Stimulated activated CD8-positive, alpha-beta memory T cell treated with anti-CD3 and anti-CD28 coated beads, Interleukin-4, amount 100 ng/mL, for 1 hour (primary cell): ENCODE measurements at places on chromosomes 7 and 10.

GRCh38 chr7:25180592-25180923, 47.7 kb downstream of the NPVF start:
- DNase-seq, result no peak

DNA sequence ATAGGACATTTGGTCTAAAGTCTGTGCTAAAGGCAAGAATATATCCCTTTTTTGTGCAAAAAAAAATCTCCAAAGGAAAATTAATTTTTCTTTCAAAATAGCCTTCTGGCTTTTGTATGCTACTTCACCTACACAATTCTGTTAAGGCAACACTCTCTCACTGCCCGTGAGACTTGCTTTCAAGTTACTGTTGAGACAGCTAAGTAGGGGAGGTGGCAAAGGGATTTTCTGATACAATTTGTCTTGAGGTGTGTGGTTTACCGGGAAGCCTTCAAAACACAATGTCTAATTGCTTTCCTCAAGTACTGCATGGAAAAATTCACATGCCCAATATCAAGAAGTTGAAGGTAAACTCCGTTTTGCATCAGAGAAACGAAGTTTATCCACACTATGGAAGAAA, 50.8 kb upstream of the RSU1 start:
- no peak for DNase-seq

DNA sequence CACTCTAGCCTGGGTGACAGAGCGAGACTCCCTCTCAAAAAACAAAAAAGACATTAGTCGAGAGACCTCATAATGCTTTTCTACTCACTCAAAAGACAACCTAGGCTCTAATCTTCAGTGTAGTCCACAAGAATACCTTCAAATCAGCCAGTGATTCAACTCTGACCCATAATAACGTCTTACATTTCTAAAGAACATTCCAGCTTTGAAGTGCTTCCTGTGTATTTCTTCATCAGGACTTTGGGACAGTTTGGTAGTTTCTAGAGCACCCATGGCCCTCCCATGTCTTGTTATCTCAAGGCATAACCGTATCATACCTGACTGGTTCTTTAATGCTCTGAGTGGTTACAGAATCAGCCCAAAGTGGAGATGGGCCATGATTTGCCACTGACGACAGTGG, 221.3 kb downstream of the SKIDA1 start:
- no peak for DNase-seq

DNA sequence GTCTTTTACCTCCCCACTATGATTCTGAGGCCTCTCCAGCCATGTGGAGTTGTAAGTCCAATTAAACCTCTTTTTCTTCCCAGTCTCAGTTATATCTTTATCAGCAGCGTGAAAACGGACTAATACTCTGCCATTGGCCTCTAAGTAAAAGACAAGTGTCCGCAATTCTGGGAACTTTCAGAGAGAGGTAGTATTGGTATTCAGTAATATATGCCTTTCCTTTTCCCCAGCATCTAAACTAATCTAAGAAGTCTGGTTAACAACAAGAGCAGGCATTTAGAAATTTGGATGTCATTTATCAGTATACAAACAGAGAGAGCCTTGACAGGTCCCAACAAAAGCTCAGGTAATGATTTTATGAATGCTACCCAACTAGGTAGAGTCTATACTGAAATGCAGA, 95.2 kb downstream of the ATE1 start:
- no peak for DNase-seq

DNA sequence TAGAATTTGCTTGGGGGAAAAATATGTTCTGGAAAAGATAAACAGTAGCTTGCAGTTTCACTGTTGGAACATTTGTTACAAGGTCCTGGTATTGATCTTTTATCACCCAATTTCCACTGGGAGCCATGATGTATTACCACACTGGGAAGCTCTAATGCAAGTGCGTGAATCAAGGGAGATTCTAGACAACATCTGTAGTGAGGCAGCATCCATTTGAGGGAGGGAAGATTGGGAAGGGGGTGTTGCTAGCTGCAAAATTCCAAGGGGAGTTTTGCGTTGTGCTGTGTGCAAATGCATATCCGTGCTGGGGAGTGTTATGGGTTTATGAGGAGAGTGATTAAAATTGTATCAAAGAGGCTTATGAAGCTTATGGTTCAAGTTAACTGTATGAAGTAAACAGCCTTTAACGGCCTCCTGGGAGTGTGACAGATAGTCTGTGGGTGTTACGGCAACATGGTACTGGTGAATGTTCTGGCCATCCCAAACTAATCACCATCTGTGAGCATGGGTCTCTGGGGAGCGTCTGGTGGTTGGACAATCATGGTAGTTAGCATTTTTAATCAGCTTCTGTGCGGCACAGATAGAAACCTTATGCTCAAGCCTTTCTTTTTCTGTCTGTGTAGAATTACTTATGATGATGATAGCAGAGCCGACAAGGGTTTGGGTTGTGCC, 601.9 kb upstream of the GALNT17 start:
- no peak for DNase-seq

- DNase-seq, result no peak
Measured at GRCh38 chr10:101838416-101838970, 5.1 kb downstream of the KCNIP2 start.

- DNase-seq, result no peak
Measured at GRCh38 chr10:23343591-23344240, 881 bp downstream of the C10orf67 start.

DNA sequence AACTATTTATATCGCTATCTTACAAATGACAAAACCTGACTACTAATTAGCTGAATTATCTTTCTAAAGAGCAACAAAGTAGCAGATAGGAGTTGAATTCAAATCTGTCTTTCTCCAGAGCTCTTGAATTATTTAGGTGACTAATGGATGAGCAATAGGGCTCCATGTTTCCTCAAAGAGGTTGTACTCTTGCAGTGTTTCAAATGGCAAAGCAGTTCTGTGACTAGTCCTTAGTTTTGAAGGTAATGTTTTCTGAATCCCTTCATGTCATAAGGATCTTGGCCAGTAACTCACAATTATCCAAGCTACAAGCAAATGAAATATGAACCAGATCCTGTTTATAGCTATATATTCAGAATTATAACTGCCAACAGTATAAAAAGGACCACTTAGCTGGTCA, 999.7 kb downstream of the NRG3 start:
- no peak for DNase-seq

DNA sequence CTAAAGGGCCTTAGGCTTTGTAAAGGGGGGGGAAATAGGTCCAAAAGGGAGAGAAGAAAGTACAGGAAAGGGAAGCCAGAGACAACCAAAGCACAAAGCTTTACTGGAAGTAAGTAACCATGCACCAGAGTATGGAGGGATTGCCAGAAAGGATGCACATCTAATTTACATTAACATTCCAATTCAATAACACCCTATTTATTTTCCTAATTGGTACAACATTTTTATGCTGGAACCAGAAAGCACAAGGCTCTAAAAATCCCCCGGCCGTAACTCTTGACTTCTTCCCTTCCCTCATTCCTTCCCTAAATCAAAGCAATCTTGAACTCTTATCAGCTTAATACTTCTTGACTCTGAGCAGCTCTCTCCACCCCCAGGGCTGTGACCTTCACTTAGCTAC, 400.0 kb upstream of the CELF2 start:
- no peak for DNase-seq

DNA sequence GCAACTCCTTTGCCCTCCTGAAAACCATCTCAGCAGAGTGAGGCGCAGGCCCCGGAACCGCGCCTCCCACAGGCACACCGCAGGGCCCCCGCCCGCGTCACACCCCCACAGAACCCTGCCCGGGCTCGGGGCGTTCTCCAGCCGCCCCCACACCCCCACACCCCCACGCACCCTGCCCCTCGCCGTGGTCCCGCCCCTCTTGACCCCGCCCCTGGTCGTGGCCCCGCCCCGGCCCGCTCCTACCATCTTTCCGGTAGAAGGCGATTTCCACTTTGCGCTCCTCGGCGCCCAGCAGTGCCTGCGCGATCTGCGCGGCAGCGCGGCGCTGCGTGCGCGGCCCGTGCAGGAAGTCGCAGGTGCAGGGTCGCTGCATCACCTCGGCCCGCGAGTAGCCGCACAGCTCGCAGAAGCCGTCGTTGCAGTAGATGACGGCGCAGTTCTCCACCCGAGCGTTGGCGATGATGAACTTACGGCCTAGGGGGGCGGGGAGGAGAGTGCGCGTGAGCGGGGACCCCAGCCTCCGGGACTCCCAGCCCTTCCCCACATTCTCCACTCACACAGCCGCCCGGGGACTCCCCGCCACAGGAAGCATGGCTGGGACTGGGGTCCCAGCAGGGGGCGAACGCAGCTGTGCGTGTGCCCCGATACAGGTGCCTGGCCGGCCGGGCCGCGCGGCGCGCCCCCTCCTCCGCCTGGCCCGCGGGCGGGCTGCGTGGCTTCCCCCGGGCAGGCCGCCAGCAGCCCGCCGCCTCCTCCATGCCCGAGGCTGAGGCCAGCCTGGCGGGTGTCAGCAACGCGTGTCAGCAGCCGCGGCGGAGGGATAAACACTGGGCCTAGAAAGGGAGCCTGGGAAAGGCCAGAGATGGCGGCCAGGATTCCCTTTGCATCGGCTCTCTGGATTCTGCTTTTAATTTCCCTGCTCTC, 3.4 kb downstream of the KCNH2 start:
- peak; percentile 41 for DNase-seq

GRCh38 chr7:157676456-157677255, 339.9 kb downstream of the DNAJB6 start:
- DNase-seq, result no peak

DNA sequence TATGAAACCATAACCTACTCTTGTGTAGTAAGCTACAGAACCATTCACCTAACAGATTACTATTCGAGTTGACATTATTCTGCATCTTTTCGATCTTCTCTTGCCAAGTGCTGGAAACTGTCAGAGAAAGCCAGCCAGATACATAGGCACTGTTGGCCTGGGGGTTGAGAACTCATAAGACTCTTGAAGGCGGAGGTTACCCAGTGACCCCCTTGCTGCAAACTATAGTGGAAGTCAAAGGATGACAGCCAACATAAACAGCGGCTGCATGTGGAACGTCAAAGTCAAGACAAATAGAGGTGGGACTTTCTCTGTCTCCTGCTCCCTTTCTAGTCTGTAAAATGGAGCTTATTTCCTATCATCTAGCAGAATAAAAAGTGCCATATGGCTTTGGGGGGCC, 394.2 kb downstream of the LRMDA start:
- DNase-seq, result no peak

DNA sequence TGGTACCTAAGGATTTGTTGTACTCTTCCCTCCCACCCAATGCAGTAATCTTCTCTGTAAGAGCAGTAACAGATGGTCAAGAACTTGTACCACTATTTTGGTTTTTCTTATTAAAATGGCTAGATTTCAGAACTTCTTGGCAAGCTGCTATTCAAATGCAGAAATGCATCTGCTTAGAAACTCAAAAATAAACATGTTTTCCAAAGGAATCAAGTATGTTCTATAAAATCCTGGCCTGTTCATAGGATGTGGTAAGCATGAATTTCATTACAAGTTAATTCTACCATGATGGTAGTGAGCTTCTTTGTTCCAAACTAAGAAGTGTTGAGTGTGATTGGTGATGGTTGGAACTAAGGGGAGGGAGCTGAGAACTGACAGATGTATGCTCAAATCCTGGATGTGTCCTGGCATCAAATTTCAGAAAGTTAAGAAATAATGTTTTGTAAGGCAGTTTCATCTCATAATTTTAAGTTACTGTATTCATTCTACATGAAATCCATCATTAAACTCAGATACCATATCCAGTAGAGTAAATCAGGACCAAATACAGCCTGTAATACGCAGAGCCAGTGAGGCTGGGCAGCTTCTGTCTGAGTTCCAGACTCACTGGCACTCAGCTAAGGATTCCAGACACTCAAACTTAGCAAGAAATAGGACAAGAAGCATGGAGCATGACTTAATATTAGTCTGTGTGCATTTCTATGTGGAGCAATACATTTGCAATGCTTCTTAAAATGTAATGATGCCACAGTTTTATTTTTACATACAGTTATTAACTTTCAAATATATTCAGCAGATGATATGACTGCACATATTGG, 119.6 kb downstream of the TES start:
- DNase-seq, result no peak

DNA sequence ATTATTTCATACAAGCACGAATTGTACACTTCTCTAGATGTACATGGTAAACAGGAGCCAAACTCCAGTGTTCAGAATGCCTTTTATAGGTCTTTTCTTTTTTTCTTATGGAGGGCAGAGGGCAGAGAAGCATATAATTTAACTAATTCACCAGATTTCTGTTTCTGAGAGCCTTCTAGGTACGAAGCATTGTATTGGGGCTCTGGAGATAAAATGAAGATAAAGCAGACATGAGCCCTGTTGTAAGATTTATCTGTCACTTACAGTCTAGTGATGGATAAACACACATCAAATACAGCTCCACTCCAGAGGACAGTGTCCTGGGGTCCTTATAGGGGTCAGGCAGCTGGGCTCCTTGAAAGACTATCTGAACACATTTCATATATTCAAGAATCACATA, 265.5 kb downstream of the SKAP2 start:
- DNase-seq, result no peak

GRCh38 chr10:122163174-122164022, 107.7 kb upstream of the BTBD16 start:
- no peak for DNase-seq

DNA sequence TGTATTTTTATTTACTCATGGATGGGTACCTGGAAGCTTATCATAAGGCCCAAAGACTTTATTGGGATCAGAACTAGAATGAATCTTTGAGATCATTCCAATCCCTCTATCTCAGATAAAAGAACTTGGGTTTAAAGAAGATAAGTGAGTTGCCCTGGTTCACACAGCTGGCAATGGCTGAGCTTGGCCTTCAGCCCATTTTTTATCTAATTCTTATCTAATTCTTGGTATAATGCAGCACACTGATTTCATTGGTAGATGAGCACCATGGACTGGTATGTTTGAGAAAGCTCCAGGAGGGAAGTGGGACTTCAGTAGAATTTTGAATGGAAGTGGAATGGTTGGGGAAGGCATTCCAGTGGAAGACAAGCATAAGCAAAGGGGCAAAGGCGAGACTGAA, 558.9 kb downstream of the REEP3 start:
- no peak for DNase-seq

DNA sequence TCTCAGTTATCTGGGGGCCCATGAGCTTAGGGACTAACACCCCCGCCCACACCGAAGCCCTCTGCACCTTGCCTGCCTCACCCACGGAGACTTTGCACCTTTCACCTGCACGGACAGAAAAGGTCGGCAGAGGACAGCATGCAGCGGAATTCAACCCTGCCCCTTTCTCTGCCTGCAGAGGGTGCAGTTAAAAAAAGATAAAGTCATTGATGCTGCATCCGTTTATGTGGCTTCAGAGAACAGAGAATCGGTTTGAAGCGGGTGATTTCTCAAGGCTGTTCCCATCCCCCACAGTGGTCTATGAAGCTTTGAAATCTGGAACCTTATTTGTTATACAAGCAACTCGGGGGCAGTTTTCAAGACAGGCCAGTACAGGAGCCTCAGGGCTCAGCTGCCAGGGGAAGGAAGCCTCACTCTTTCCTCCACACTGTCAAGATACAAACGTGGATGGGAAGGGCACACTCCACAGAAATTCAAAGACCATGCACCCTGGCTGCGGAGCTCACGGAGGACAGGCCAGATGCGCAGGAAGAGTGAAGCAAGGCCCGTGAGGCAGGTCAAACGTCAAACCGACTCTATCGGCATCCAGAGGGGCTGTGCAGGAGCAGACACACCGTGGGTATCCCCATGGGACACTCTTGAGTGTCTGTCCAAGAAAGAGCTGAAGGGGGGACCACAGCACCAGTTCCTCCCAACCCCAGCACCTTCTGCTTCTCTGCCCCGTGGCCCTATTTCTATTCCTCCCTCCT, 66.3 kb downstream of the INSIG1 start:
- no peak for DNase-seq

GRCh38 chr7:29408841-29409243, 154.8 kb upstream of the PRR15 start:
- DNase-seq, result peak; percentile 17

GRCh38 chr10:95026461-95026860, 42.8 kb downstream of the CYP2C8 start:
- no peak for DNase-seq
